ENCODE measurements at places on chromosomes 7 and 10.

DNA sequence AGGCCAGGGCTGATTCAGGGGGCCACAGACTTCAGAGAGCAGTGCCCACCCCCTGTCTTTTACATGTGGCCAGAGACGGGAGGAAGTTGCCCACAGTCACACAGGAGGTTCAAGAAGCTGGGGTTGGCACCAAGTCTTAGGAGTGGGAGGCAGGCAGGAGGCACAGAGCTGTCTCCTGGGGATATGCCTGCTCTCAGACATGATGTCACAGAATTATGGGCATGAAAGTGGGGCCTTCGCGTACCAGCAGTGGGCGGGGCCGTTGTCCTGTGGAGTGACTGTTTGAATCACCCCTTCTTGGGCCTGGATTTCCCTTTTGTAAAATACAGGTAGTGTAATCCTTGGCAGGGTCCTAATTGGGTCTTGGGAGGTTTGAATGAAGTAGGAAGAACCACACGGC, 81.2 kb upstream of the PPIF start:
- no peak for DNase-seq

DNA sequence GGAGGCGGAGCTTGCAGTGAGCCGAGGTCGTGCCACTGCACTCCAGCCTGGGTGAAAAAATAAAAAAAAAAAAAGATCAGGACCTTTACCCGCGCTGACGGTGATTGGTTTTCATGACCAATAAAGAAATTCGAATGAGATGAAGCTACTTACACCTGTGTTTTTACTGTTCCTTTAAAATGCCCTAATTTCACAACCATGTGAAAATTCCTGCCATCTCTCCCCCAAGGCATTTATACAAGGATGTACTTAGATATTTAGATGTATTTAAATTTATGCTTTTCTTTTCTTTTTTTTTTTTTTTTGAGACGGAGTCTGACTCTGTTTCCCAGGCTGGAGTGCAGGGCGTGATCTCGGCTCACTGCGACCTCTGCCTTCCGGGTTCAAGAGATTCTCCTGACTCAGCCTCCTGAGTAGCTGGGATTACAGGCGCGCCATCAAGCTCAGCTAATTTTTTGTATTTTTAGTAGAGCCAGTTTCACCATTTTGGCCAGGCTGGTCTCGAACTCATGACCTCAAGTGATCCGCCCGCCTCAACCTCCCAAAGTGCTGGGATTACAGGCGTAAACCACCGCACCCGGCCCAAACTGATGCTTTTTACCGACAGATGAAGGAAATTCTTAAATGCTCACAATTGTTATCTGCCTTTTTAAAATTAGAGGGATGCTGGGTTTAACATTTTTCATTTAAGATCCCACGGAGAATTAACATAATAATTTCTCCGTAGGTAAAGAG, 3.1 kb upstream of the PHYH start:
- no peak for DNase-seq

- no peak for DNase-seq
Observed at GRCh38 chr10:7485244-7485556, 74.4 kb upstream of the SFMBT2 start.

DNA sequence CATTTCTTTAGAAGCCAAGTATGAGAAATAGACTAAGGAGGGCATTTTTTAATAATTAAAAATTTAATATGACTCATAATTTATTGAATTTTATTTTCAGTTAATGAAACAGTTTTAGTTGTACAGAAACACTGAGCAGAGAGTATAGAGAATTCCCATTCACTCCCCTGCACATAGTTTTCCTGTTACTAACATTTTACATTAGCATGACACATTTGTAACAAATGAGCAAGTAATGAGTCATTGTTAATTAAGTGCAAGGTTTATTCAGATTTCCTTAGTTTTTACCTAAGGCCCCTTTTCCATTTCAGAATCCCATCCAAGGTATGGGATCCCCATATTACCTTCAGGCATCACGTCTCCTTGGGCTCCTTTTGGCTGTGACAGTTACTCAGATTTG, 271.5 kb upstream of the FZD8 start:
- DNase-seq, result no peak

DNA sequence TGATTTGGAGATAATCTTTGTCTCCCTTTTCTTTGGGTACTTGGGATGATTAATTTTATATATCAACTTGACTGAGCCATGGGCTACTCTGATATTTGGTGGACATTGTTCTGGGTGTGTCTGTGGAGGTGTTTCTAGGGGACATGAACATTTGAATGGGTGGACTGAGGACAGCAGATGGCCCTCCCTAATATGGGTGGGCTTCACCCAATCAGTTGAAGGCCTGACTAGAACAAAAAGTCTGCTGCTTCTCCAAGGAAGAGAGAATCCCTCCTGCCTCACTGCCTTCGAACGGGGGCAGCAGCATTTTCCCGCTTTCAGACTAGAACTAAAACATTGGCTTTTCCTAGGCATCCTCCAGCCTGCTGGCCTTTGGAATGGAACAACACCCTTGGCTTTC, 73.9 kb upstream of the EMX2 start:
- DNase-seq, result no peak

DNA sequence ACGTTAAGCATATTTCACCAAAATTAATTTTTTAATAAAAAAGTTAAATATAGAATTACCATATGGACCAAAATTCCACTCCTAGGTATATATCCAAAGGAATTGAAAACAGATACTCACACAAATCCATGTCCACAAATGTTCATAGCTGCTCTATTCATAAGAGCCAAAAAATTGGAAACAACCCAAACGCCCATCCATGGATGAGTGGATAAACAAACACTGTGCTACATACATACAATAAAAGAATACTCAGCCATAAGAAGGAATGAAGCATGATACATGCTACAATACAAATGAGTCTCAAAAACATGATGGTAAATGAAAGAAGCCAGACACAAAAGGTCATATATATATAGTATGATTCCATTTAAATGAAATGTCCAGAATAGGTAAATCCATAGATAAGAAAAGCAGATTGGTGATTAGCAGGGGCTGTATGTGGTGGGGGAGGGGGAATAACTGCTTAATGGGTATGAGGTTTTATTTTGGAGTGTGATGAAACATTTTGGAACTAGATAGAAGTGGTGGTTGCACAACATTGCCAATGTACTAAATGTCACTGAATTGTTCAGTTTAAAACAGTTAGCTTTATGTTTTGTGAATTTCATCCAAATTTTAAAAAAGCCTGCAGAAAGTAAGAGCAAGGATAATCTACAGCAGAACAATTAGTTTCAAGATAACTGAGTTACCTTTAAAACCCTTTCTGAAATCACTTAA, 101.2 kb upstream of the EFCAB10 start:
- no peak for DNase-seq

DNA sequence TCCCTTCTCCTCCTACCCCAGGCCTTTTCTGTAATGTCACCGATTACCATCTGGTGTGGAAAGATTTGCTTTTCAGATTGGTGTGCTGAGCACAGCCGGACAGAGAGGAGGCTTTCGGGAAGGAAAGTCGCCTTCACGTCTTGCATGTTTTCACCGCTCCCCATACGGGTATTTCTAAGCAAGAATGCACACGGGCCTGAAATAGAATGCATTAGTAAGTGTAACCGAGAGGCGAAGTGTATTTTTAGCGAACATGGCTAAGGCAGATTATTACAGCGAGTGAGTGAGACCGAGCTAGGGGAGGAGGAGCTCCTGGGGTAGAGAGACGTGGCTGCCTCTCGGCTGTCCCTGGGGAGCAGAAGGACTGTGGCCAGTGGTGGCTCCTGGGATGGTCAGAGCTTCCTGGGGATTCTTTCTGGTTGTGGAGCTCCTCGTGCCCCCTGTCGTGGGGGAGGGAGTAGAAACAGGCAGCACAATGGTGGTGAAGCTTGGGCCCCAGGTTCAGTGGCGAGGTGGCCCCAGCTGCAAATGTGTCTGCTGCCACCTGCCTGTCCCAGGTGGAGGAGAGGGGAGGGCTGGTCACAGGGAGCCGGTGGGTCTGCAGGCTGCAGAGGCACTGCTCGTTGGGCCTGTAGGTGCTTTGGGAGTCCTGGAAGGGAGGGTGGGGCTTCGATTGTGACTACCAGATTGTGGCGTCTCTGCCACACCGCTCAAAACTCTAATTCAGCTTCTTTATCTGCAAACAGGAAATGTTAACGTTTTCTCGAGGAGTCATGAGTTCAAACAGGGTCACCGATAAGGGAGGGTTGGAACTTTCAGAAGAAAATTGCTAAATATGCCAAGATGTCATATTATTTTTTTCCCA, 135.8 kb downstream of the CAMK1D start:
- no peak for DNase-seq
